SK-MEL-5 (cell line): ENCODE measurements at places on chromosomes 12 and 14.
A peak's percentile ranks its signal among the peaks of the same experiment; 100 is the strongest.

DNA sequence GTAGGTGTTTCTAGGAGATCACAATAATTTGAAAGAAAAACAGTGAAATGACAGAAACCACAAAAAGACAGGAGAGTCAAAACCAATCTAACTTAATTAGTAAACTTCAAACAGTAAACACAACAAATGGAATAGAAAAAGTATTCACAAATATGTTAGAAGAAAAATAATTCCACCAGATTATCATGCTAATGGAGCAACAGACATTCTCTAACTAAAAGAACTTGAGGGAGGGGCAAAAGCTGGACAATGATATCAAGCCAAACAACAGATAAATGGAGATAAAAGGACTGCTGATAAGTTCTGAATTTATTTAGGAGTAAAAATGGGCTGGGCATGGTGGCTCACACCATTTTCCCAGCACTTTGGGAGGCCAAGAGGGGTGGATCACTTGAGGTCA is 28.7 kb downstream of the CRY1 start:
- DNase-seq = no peak

GRCh38 chr14:64845878-64846277 is 33.8 kb downstream of the SPTB start:
- no peak for DNase-seq

DNA sequence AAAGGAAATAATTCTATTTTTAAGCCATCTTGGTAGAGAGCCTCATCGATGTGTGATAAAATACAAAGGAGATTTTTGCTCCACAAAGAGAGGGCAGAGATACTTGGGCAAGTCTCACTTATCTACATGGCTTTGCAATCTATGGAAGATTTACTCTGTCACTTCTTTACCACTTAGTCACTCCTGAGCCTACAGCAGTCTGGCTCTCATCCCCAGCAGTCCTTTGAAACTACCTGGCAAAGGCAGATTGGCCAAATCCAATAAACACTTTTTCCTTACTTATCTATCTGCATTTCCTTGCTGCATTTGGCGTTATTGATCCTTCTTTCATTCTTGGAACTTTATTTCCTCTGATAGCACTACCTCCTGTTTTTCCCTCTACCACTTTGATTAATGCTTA is 170.0 kb downstream of the TRHDE start:
- no peak for DNase-seq

GRCh38 chr14:80310938-80311750 is 99.8 kb upstream of the DIO2 start:
- DNase-seq = peak; percentile 85

GRCh38 chr12:52032804-52033445 is 18.3 kb upstream of the NR4A1 start:
- peak; percentile 37 for DNase-seq

DNA sequence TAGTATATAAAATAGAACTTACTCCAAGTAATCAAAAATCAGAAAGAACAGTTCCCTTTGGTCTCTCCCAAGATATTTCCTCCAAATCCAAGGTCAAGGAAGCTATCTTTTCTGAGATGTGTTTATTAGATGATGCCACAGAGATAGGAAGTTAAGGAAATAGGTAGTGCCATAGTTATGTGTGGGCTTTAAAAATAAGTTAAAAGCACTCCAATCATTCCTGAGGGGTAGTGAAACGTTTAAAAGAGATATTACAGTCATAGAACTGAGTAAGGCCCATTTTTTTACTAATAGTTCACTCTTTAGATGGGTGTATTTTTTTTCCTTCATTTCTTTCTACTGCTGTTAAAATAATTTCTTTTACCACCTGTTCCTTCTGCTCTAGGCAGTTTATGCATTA is 1630.9 kb upstream of the SEL1L start:
- no peak for DNase-seq
